ENCODE measurements at places on chromosomes 4 and X.

DNA sequence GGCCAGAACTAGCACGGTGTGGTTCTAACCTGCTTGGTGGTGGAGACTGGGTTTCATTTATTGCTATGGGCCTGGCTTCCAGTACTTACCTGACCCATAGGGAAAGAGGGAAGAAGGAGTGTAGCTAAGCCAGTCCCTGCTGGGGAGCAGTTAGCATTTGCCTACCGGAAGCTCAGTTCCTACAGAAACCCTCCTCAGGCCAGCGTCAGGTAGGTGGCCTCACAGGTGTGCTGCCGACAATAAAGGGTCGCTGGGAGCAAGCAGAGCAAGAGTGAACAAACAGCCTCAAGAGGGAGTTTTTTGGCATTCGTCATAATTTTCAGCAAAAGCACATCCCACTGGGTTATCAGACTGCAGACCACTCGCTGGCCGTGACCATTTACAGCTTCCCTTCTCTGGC lies 740.6 kb upstream of the TENM3 start:
- no peak for DNase-seq

GRCh38 chr4:185542626-185543315 lies 7.5 kb upstream of the PDLIM3 start:
- no peak for DNase-seq

DNA sequence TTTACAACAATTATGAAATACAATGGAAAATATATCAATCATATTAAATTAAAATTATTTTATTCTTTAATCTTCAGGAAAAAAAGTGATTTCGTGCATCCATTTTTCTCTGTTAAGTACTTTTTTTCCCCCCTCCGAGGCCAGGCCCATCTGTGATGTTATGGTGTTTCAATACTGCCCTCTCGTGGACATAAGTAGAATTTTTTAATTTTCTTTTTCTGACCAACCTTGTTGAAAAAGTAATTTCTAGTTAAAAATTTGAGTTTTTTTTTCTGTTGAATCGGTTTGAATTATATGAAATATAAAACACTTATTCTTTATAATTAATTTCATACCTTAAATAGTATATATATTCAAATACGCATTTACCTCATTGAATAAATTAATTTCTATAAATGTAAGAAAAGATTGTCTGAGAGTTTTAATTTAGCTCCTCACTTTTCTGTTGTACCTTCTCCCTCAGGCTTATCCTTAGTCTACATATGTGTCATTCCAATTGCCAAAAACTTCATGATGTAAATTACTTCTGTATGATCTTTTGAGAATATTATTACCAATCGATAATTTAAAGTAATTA lies 175.8 kb upstream of the TECRL start:
- DNase-seq, result no peak

DNA sequence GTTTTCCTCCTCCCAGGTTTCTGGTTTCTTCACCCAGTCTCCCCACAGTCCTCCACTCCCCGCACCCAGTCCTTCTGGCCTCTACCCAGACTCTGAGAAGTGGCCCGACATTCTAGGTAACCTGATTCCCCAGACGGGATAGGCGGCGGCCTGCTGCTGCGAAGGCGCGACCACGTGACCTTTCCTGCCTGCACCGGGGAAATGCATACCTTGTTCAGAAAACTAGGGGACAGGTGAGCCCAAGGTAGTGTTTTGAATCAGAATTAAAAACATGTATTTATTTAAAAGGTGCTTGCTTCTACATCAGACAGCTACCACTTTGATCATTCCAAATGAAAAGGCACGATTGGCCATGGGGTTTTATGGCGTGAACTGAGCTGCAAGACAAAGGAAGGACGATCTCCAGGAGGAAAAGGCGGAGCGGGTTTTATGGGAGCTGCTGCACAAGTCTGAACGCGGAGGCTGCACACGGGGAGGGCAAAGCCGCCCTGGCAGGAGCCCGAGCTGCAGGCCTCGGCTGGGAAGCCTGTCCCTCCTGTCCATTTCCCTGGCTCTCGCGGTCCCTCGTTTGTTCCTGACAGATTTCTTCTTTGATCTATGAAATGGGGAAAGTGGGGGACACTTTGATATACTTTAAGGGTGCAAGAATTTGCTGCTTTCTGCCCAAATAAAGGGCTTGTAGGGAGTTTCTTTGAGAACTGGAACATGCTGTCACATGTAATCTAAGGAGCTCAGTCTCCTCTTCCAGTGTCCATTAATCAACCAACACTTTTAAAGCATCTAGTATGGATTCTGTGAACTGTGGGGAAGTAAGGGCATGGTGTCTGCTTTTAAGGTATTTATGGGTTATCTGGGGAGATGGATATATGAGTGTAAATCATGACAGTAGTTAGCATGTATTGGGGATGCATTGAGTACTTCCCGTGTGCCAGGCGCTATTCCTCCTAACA lies 150.9 kb downstream of the SPRY1 start:
- DNase-seq, result no peak

DNA sequence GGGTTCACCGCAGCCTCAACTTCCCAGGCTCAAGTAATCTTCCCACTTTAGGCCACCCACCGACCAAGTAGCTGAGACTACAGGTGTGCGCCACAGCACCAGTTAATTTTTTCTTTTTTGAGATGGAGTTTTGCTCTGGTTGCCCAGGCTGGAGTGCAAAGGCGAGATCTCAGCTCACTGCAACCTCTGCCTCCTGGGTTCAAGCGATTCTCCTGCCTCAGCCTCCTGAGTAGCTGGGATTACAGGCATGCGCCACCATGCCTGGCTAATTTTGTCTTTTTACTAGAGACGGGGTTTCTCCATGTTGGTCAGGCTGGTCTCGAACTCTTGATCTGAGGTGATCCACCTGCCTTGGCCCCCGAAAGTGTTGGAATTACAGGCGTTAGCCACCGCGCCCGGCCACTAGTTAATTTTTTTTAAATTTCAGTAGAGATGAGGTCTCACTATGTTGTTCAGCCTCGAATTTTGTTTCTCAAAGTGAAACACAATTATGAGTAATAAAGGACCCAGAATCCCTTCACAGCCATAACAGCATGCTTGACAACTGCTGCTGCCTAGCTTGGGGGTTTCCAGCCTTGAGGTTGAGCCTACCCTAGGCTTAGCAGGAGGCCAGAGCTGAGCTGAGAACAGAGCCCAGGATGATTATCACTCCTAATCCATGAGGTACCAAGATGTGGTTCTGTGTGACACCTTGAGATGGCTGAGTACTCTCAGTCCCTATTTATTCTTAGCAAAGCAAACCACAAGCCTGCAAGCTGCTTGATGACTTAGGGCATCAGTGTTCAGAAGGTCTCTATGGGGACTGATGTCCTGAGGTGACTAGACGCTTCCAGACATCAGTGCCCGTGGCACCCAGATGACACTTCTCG lies 41.6 kb upstream of the NKRF start:
- no peak for DNase-seq

DNA sequence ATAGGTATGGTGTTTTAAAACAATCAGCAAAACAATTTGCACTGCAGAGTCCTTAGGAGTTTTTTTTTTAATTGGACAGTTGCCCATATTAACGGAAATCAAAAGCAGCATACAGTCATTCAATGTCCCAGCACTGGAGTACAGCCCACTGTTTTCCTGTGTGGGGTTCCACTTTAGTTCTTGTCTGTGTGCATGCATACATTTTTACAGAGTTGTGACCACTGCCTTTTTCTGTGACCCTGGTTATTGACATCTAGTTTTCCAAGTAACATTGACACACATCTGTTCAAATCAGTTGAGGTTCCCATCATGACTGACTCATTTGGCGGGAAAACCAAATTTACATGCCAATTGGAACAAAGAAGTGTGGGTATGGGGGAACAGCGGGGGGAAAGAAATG lies 83.3 kb downstream of the HPRT1 start:
- no peak for DNase-seq

- no peak for DNase-seq
Measured at GRCh38 chrX:47572773-47573340, 9.4 kb upstream of the TIMP1 start.

- DNase-seq, result no peak
Measured at GRCh38 chr4:47615385-47615784, 130.3 kb downstream of the ATP10D start.

DNA sequence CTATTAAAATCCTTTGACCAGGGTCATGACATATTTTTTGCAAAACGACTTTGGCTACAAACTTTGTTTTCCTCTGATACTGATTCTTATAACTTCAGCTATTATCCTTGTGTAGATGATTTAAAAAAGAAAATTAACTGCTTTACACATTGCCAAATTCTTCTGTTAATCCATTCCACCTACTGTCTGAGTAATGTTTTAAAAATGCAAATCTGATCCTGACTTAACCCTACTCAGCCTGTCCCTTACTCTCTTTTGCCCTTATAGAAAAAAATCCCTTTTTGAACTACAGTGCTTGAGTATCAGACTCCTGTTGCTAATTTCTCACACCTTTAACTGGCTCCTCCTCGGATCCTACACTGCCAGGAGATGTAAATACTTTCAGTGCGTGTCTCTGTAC lies 723.1 kb downstream of the ADGRL3 start:
- no peak for DNase-seq

DNA sequence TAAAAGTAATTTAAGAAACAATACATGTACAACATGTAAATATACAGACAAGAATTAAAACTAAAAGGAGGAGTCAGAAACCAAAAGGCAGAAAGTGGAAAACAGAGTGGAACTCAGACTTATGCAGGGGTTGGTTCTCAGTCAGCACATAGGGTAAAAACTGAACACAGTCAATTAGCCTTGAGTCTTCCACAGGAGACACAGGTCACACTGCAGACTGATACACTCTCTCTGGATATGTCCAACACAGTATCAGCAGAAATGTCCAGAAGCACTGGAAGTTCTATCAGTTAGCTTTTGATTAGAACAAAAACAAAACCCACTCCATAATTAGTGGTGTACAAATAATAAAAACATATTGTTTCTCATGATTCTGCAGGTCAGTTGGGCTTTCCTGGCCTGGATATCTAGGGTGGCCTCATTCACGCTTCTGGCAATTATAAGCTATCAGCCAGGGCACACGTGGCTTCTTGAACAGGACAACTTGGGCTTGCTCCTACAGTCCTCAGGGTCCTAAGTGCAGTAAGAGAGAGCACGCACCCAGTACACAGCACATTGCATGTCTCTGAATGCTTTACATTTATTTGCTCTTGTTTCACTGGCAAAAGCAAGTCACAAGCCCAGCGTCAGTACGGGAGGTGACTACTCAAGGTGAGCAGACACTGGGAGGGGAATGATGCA lies 21.6 kb downstream of the TEC start:
- DNase-seq, result no peak

GRCh38 chr4:86089781-86090323 lies 270.0 kb downstream of the MAPK10 start:
- DNase-seq, result no peak

GRCh38 chr4:72016011-72016410 lies 15.8 kb upstream of the NPFFR2 start:
- no peak for DNase-seq

DNA sequence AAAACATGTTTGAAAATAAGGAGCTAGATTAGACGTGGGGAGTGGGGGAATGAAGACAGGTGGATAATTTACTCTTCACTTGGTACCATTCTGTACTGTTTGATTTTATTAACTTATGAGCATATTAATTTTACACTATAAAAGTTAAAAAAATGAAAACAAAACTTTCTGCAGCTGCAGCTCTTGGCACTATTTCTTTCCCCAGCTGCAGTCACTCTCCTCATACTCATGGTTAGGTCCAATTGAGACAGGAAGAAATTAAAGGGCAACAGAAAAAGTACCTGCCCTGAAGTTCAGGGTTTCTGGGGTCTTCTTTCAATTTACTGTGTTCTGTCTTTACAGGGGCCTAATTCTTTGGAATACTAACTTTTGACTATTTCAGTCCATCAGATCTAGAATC lies 15.4 kb downstream of the MAD2L1 start:
- DNase-seq, result no peak

DNA sequence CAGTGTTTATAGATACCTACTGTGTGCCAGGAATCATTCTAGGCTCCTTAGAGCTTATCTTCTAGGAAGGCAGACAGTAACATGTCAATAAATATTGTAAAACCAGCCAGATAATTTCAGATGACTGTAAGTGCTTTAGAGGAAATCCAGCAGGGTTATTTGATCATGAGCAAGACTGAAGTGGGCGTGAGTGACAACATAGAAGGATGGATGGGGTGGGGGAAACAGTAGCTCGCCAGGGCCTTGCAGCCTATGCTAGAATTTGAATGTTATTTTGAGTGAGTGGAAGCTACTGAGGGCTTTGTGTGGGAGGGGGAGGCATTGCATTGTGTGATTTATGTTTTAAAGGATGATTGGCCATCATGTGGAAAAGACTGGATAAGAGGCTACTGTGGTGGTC lies 6.7 kb downstream of the SRD5A3 start:
- no peak for DNase-seq

GRCh38 chr4:139740121-139740520 lies 74.5 kb downstream of the MGST2 start:
- DNase-seq, result no peak

- no peak for DNase-seq
Measured at GRCh38 chr4:151667048-151667447, 93.8 kb downstream of the GATB start.

GRCh38 chr4:7530932-7531639 lies 96.4 kb upstream of the PSAPL1 start:
- DNase-seq, result no peak

DNA sequence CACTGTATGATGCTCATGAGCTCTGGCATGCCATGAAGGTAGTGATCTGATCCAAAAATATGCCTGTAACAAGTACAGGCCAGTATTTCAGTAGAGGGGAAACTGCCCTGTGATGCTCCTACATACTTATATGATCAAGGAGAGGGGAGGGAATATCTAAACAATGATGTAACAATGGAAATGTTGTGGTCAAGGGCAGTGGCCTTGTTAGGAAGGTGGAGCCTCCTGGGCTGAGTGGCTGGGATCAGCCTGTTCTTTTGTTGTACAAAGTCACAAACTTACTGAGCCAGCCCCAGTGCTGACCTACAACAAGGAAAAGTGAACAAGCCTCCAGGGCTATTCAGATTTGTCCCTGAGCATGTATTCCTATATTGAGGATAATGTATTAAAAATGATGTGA lies 70.3 kb downstream of the ANXA10 start:
- DNase-seq, result no peak

- no peak for DNase-seq
Measured at GRCh38 chr4:31461421-31461820, 741.3 kb downstream of the PCDH7 start.

DNA sequence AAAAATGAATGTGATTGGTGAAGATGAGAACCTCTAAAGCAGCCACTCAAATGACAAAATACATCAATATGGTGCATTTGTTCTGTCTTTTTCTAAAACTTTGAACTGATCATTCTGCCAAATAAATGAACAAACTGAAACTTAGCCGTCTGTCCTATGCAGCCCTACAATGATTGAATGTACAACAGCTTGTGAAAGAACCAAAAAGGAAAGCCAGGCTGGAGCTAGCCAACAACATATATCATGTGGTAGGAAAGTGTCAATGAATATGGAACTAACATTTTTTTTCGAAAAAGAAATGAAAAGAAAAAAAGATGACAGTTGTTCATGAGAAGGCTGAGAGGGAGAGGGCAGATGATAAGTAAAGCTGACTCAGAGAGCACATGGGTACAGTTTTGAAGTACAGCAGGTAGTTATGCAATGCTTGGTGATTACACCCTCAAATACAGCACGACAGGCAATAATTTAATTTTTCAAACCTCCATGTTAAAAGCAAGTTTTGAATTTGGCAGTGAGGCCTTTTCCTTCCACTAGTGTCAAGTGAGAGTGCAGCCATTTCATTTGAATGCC lies 21.2 kb upstream of the SLC7A11 start:
- no peak for DNase-seq

- no peak for DNase-seq
Measured at GRCh38 chr4:2367626-2368025, 50.8 kb downstream of the ZFYVE28 start.
